Esophagus squamous epithelium (tissue), 5 donors: ENCODE measurements at places on chromosomes 2 and 18.

- peak; percentile 16 for DNase-seq
Observed at GRCh38 chr2:226835420-226835795, 446 bp upstream of the RHBDD1 start.

- DNase-seq: no peak
Observed at GRCh38 chr18:74082742-74083556, 64.7 kb downstream of the FBXO15 start.

DNA sequence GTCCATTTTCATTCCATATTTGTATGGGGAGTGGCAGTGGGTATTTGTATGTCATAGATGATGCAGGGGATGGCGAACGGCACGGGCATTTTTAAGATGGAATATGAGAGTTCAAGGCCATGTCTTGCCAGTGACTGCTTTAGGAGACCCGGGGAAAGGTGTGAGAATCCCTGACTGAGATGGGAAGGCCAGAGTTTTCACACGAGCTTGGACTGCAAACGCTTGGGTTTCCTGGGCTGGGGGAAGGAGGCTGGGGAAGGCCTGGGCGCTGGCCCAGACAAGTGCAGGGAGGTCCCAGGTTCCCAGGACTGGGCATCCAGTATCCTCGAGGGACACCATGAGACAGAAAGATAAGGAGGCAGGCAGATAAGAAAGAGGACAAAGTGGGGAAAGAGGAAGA lies 35.2 kb downstream of the CNGA3 start:
- DNase-seq: no peak

DNA sequence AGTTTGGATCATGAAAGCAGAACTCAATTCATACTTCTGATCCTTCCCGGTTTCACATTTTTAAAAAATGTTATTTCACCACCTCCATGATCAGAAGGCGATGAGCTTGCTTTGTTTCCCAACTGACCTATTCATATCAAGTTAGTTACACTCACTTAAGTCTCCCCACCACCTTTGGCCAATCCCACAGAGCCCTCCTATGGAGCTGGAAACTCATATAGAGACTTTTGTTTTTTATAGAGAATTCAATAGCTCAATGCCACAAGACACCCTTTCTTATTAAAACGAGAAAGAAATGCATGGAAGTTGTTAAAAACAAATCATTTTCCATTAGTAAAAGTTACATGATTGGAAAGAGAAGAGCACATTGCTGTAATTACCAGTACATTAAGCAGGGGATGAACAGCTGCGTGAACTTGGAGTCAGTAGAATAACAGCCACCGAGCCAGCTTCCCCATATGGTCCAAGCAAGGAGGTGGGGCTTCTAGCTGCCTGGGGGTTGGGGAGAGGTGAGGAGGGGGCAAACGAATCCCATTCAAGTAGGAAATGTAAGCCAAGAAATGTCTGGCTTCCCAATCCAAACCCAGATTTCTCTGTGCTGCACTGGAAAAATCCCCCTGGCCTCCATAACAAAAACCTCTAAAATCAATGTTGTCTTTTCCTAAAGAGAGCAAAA lies 614.5 kb downstream of the IRS1 start:
- DNase-seq: no peak

- DNase-seq: peak; percentile 17
Observed at GRCh38 chr2:61537277-61537949, 743 bp downstream of the XPO1 start.

- DNase-seq: no peak
Observed at GRCh38 chr2:164187121-164187520, 434.2 kb downstream of the GRB14 start.

DNA sequence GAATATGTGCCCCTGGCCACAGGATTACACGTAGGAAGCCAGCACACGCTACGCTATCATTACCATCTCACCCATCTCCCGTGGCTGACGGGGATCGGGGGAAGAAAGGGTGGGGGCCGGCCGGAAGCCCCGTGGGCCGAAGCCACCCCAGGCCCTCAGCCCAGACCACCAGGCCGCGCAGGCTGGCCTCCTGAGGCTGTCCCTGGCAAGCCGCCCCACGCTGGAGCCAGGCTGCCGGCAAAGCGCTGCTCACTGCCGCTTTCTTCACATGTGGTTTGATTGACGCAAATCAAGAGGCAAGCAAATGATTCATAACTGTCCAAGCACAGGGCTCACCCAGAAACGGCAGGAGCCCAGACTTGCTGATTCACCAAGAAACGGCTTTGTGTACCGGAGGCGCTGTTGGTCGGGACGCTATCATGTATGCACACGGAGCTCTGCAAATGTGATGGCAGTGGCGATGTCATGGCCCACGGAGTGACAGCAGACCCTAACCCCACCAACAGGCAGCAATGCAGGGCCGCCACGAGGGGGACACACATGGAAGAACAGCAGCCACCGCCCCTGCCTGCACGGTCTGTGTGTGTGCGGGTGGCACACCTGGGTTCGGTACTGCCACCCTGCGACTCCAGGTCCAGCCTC lies 125.7 kb downstream of the HDAC4 start:
- DNase-seq: peak; percentile 42

- no peak for DNase-seq
Observed at GRCh38 chr2:29810956-29811355, 110.4 kb downstream of the ALK start.

DNA sequence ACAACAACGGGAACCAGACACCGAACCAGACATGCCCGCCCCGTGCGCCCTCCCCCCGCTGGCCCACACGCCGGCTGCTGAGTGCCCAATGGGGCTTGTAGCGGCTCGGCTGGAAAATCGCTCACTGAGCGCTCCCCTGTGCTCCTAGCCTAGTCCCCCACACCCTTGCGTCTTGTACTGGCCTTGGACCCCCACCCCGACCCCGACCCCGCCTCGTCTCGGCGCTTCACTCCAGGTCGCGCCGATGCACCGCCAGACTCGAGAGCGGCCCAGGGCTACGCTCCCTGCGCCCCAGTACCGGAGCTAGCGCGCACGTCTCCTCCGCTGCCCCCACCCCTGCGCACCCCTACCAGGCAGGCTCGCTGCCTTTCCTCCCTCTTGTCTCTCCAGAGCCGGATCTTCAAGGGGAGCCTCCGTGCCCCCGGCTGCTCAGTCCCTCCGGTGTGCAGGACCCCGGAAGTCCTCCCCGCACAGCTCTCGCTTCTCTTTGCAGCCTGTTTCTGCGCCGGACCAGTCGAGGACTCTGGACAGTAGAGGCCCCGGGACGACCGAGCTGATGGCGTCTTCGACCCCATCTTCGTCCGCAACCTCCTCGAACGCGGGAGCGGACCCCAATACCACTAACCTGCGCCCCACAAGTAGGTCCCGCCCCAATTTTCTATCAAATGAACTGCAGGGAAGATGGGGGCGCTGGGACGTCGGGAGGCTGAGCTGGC lies 1.5 kb downstream of the GAD1 start:
- DNase-seq: no peak

GRCh38 chr2:151943461-151943860 lies 115.2 kb upstream of the ARL5A start:
- DNase-seq: no peak

DNA sequence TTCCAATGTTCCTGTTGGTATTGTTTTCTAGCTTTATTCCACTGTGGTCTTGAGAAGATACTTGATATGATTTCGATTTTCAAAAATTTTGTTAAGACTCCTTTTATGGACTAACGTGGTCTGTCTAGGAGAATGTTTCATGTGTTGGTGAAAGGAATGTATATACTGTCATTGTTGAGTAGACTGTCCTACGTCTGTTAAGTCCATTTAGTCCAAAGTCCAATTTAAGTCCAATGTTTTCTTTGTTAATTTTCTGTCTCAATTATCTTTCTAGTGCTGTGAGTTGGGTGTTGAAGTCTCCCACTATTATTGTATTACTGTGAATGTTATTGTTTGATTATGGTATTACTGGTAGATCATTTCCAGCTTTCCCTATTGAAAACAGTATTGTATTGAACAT lies 55.8 kb upstream of the TTC27 start:
- DNase-seq: no peak

DNA sequence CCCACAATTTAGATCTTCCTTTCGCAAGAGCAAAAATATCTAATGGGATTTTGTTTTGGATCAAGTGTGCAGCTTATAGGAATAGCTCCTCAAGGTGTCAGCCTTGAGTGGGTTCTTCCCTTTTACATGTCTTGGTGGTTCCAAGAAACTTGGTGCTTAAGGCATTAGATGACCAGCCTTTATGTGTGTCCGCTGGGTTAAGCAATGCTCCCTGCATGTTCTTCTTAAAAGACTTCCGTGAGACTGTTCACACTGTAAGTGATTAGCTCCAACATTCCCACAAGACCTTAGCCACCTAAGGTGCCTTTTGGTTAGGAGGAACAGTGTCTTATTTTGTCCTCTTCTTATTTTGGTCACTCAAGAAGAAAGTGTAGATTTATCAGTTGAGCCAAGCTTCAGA lies 44.3 kb upstream of the GPR39 start:
- DNase-seq: no peak

DNA sequence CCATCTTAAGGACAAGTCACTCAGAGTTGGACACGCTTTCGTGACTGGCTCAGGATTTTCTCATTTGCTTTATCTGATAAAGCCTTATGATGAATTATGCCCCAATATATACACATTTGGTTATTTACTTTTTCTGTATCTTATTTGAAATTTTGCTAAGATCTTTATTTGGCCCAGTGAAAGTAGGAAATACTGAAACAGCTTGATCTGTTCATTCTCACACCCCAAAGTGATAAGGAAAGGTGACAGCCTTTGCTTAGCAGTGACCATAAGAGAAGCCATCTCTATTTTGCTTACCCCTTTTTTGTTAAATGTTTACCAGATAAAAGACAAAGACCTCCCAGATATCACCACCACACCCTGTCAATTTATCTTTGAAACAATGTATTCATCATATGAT lies 428.3 kb downstream of the PARD3B start:
- no peak for DNase-seq

DNA sequence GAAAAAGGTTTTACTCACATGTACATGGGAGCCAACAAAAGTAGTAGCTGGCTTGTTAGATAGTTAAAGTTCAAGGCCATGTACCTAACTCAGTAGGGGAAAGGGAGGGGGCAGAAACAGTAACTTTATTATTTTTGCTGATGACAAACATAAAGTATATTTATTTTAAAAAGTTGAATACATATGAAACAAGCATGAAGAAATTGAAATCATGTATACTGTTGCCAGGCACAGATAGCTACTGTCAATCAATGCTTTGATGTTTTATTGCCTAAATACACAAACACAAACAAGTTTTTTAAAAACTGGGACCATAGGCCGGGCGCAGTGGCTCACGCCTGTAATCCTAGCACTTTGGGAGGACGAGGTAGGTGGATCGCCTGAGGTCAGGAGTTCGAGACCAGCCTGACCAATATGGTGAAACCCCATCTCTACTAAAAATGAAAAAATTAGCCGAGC lies 7.6 kb upstream of the PSD4 start:
- no peak for DNase-seq

GRCh38 chr2:181891966-181892798 lies 652 bp downstream of the ITPRID2 start:
- peak; percentile 42 for DNase-seq

DNA sequence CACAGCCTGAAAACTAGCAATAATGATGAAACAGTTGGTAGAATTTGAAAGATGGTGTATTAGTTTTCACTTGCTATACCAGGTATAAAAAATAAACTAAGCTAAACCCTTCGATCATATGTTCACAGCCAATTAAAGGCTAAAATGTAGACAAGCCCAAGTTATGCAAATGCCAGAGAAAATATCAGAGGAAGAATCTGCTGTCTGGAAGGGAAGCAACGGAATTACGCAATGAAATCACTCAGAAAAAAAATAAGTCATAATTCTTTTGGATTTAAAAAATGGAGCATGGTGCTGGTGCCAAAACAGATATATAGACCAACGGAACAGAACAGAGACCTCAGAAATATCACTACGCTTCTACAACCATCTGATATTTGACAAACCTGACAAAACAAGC lies 108.3 kb downstream of the ARL4C start:
- DNase-seq: no peak

GRCh38 chr2:218607436-218608115 lies at the start of gene PLCD4:
PLCD4 (plus strand) TSS chr2:218607899; CDS start chr2:218615740, 7,841 bp downstream.
- no peak for DNase-seq

DNA sequence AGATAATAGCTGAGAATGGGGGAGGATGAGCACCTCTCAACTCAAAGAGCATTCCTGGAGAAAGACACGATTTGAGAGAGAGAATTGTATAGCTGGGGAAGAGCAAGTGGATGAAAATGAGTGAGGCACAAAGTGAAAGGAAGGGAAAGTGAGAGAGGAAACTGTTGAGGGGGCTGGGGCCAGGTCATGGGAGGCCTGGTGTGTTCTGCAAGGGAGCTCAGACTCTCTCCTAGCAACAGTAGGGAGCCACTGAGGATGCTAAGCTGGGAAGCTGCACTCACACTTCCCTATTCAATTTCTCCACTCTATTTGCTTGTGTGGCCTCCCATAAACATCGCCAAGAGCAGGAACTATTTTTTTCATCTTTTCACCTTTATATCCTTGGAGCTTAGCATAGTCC lies 14.8 kb downstream of the EVA1A start:
- DNase-seq: no peak

DNA sequence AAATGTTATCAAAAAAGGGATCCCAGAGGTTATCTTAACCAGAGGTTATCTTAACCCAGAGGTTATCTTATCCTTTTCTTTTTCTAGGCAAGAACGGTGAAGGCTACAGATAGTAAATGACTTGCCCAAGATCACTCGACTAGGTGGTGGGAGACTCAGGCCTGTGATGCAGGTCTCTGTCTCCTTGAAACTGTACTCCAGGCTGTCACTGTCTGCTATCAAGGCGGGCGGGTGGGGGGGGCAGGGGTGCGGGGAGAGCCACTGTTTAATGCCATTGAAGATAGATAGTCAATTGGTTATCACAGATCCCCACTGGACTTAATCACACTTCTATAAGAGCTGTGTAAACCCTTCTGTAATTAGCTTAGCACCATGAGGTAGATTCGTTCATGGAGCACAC lies 315.9 kb upstream of the TCF4 start:
- DNase-seq: no peak

- DNase-seq: no peak
Observed at GRCh38 chr2:190696792-190697398, 48.0 kb downstream of the NAB1 start.
